T-helper 1 cell (primary cell): ENCODE measurements at places on chromosomes 16 and 17.

- no peak for DNase-seq
These were observed 138.7 kb downstream of the GAS7 start for GRCh38 chr17:10059684-10060211.

DNA sequence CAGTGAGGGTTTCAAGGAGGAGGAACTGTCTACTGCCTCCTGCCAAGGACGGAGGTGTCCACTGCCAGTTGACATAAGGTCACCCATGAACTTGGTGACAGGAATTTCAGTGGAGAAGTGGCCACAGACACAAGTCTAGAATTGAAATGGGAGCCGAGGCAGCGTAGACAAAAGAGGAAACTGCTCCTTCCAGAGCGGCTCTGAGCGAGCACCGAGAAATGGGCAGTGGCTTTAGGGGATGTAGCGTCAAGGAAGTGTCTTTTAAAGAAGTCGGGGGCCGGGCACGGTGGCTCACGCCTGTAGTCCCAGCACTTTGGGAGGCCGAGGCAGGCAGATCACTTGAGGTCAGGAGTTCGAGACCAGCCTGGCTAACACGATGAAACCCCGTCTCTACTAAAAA lies 3.1 kb upstream of the SERPINF1 start:
- no peak for DNase-seq

DNA sequence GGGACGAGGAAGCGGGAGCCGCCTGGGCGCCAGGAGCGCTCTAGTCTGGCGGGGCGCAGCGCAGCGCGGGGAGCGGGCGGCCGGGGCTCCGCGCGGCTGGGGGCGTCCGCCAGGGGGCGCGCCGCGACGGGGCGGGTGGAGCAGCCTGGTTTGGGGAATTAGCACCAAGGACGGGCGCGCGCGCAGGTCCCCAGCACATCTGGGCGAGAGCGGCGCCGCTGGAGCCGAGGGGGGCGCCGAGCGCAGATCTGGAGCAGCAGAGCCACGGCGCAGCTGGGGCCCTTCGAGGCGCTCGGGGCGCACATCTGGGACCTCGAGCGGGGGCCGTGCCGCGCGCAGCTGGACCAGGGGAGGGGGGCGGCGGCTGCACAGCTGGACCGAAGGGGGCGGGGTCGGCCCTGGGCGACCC lies at the start of gene NXPH3:
NXPH3 (plus strand) TSS at position 193 of the 409 bp plus-strand sequence. CDS start 349 bp downstream, outside the sequence.
- DNase-seq, result peak; percentile 64

DNA sequence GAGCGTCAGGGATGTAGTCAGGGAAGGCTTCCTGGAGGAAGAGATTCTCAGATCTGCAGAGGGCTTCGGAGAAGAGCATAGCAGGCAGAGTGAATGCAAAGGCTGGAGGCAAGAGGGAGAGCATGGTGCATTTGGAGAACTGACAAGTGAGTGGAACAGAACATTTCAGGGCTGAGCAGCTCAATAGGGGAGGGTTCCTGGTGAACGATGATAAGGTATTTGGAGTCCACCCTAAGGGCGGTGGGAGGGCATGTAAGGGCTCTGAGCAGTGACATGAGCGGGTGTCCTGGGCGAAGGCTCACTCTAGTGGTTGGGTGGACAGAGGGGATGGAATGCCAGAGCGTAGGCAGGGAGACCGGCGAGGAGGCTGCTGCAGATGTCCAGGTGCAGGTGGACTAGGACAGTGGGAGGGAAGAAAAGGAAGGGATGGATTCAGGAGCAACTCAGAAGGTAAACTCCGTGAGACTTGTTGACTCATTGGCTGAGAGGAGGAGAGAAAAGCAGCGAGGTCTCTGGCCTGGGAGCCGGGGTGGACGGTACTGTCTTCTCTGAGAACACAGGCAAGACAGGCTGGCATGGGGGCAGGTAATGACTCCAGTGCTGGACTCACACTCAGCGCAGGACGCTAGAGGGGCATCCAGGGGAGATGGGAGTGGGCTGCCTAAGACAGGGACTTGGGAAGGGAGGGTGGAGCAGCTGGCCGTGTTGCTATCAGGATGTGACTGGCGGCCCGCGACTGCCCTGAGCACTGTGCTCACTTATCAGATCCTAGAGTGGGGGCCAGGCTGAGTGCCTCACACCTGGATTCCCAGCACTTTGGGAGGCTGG lies 1.4 kb upstream of the PITPNA start:
- no peak for DNase-seq

DNA sequence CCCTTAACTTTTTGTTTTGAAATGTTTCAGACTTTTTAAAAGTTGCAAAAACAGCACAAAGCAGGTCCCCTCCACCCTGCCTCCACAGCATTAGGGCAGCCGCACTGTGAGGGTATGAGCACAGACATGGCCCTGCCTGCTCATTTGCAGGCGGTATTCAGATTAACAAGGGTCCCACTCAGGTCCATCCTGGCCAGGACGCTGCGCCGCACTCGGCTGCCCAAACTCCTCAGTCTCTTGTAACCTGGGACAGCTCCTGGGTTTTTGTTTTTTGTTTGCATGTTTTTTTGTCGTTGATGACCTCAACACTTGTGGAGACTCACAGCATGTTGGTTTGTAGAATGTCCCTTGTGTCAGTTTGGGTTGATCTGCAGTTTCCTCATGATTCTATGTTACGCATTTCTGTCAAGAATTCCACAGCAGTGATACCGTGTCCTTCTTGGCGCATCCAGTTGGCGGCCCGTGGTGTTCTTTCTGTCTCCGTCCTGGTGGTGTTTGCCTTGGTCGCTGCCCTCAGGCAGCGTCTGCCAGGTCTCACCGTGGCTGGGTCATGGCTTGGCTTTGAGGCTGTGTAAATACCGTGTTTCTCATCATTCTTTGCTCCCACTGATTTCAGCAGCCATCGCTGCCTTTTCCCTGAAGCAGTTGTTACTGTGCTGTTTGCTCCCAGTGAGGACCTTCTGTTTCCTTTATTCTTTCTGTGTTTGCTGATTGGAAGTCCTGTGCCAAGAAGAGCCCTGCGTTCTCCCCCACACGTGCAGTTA lies 18.5 kb downstream of the CRAMP1 start:
- DNase-seq, result no peak

GRCh38 chr17:5741810-5742209 lies 157.5 kb upstream of the NLRP1 start:
- DNase-seq, result no peak

DNA sequence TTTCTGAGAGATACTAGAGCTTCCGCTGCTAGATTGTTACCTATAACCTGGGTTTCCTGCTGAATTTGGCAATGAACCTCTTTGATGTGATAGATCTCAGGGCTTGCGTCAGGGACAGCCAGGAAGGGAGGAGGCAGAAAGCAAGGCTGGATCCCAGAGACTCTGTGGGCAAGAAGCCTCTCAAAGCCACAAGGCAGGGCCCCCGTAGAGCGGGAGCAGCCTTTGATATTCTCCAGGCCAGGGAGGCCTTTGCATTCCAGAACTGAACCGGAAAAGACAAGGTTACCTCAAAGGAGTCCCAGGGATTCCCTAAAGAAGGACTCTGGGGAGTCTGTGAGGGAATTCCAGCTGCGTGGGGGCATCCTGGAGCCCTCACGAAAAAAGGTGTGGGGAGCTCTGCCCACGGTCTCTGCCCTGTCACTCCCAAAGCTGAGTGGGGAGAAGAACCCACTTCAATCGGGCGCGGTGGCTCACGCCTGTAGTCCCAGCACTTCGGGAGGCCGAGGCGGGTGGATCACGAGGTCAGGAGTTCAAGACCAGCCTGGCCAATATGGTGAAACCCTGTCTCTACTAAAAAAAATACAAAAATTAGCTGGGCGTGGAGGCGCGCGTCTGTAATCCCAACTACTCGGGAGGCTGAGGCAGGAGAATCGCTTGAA lies 14.3 kb upstream of the SCIMP start:
- no peak for DNase-seq

GRCh38 chr17:8976638-8977037 lies 11.1 kb upstream of the PIK3R5 start:
- DNase-seq, result no peak

GRCh38 chr16:11980136-11980844 lies 3.8 kb downstream of the SNX29 start:
- no peak for DNase-seq

GRCh38 chr16:66262253-66263167 lies 104.0 kb upstream of the CDH5 start:
- DNase-seq, result no peak

DNA sequence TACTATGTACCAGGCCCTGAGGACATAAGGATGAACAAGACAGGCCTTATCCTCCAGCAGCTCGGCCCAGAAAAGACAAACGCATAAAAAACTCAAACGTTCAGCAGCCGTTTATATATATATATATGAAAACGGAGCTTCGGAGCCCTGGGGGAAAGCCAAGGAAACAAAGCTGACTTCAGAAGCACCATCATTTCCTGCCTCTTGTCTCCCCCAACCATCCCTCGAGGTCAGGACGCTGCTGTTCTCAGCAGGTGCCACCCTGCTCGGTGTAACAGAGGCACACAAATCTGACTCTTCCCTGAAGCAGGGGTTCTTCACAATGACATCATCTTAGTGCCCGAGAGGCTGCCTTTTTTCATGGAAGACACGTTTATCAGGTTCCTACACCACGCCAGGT lies 146.9 kb downstream of the ZNF423 start:
- DNase-seq, result no peak

GRCh38 chr16:4172070-4172469 lies 55.8 kb upstream of the ADCY9 start:
- no peak for DNase-seq

- DNase-seq, result no peak
These were observed 23.1 kb downstream of the RAB11FIP4 start for GRCh38 chr17:31414550-31414918.

DNA sequence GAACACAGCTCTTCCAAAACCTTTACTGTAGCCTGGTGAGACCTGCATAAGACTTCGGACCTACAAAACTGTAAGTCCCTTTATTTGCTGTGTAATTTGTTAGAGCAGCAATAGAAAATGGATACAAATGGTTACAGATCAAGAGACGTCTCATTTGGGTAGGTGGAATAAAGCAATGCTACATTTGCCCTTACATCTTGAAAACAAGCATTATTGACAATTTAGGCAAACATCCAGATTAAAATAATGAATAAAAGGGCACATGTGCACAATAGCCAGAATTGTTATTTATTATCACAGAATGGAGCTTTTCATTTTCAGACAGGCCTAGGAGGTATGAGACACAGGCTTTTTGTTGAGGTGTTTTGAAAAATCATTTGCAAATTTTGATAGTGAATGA lies 222.2 kb upstream of the CPHXL start:
- no peak for DNase-seq

DNA sequence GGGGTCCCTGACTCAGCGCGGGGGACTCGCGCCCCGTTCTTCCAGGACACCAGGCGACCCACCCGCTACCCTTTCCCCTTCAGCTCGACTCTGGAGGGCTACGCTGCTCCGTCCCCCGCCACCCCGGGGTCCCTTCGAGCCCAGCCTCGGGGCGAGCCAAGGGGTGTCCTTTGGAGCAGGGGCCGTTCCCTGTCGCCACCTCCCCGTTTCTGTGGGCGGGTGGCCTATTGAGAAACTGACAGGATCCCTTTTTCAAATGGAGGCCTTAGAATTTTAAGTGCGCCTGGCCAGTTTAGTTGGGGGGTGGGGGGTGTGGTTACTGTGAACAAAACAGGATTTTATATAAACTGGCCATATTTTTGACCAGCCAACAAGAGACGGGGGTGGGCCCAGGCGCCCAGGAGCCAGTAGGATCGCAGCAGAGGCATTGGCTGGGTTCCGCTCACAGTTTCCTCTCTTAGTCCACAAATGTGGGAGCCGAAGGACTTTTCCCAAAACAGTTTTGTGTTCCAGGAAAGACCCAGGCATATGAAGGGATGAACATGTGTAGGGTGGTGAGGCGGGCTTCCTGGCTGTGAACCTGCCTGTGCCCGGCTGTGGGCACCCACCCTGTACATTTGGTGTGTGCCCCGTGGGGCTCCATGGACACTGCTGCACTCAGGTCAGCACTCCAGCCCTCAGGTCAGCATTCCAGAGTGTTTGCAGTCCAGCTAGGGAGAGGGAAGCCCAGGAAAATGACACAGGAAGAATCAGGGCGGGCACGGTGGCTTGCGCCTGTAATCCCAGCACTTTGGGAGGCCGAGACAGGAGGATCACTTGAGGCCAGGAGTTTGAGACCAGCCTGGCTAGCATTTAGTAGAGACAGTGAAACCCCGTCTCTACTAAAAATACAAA lies 722 bp upstream of the TIMP2 start:
- no peak for DNase-seq

- DNase-seq, result no peak
These were observed 5.1 kb downstream of the PITPNA start for GRCh38 chr17:1557355-1558095.

GRCh38 chr17:2691069-2691871 lies 20.3 kb downstream of the CLUH start:
- DNase-seq, result no peak

DNA sequence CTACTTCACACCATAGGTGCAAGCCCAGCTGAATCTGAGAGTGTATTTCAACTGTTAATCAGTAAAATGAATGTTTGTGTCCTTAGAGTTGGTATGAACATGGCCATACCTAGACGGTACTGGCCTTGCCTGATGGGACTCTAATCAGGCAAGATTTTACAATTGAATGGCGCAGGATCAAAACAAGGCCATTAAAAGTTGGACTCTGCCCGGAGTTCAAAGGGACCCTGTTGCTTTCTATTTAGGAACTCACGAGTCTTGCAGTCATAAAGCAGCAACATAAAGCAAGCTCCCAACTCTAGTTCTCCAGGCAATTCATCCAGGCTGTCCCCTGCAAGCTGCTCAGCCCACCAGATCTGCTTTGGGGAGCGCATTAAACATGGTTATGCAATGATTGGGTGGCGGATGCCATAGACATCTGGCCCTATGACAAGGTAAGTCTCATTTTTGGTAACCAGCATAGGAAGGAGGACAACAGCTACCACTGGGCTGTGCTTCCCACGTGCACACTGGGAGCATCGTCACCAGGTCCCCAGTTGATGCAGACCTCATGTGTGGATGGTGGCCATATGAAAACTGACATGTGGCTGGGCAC lies 8.8 kb downstream of the TMEM186 start:
- DNase-seq, result no peak

DNA sequence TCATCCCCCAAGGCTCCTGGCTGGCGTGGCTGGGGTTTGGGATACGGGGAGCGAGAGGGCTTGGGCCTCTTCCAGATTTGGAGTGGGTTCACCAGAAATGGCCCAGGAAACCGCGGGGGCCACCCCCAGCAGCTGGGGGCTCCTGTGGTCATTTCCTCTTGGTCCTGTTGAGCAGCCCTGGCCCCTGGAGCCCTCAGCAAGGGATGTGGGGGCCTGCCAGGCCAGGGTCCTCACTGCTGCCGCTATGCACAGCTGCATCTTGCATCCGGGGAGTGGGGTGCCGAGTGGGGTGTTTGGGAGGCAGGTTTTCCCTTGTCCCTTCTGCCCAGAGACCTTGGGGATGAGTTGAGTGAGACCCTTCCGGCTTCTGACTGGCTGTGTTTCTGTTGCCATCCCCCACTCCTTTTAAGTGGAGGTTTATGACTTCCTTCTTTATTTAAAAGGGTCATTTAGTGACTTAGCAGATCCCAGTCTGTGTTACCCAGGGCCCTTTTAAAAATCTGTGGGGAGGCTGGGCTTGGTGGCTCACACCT lies 319.8 kb downstream of the SEC14L1 start:
- peak; percentile 63 for DNase-seq

DNA sequence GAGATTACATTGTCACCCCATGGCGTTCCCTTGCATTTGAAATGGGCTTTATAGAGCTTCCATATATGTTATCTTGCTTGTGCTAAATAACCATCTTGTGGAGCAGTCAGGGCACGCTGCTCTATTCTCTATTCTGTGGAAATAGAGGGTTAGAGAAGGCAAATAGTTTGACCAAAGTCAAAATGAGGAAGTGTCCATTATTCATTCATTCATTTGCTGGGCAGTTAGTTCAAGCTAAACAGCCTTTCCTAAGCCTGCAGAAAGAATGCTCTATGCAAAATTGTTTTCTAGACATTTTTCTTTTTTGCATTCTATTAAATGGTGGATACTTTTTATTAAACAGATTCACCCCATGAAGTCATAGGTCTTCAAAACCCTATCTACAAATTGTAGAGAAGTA lies 67.8 kb upstream of the ELAC2 start:
- no peak for DNase-seq

- no peak for DNase-seq
These were observed 21.5 kb downstream of the FBXO31 start for GRCh38 chr16:87361916-87362619.
